ENCODE measurements at places on chromosomes 2 and 18. TPM values are rescaled to one million over a fixed set of nuclear protein-coding genes. Genes with fewer than 3 reads are reported as not detected.

The GCA gene
- total RNA-seq = 64.8 TPM

The HOXD8 gene
- 2.6 TPM for total RNA-seq

The FSIP2 gene
- 0.29 TPM for total RNA-seq

The GPR45 gene
- total RNA-seq = not detected

The REG1B gene
- total RNA-seq = not detected

The GAL3ST2 gene
- not detected for total RNA-seq

The VWA3B gene
- total RNA-seq = 0.17 TPM

The HOXD1 gene
- total RNA-seq = 4.1 TPM

The ACADL gene
- 41.6 TPM for total RNA-seq

The ASPRV1 gene
- 2.1 TPM for total RNA-seq

The TCF23 gene
- total RNA-seq = not detected

The UGT1A8 gene
- total RNA-seq = not detected

The DGKD gene
- 86.7 TPM for total RNA-seq

The NFATC1 gene
- total RNA-seq = 16.6 TPM

The HRH4 gene
- 1.7 TPM for total RNA-seq

The CSRNP3 gene
- 1.9 TPM for total RNA-seq

The MYO5B gene
- 31.6 TPM for total RNA-seq

The ZBTB7C gene
- 17.7 TPM for total RNA-seq

The MARCHF4 gene
- 0.09 TPM for total RNA-seq

The C2orf80 gene
- not detected for total RNA-seq

The PCARE gene
- 0.55 TPM for total RNA-seq

The CPS1 gene
- 3.1 TPM for total RNA-seq

The MOCOS gene
- 5.0 TPM for total RNA-seq

The FABP1 gene
- total RNA-seq = not detected

The OR6B3 gene
- total RNA-seq = not detected

The DTYMK gene
- 14.9 TPM for total RNA-seq

The SIX3 gene
- total RNA-seq = not detected

The RMDN2 gene
- total RNA-seq = 23.1 TPM

The CRYBA2 gene
- total RNA-seq = not detected

The EGR4 gene
- total RNA-seq = not detected

The MPV17 gene
- 80.4 TPM for total RNA-seq

The MEIS1 gene
- 48.0 TPM for total RNA-seq

The HAAO gene
- 6.4 TPM for total RNA-seq

The ZNF396 gene
- total RNA-seq = 3.1 TPM

The BCL11A gene
- 10.3 TPM for total RNA-seq

The IL1R2 gene
- 17.0 TPM for total RNA-seq

The WDFY1 gene
- total RNA-seq = 50.1 TPM

The GMCL1 gene
- 11.9 TPM for total RNA-seq

The FBLN7 gene
- 5.4 TPM for total RNA-seq

The CROCC2 gene
- 0.26 TPM for total RNA-seq

The NEU2 gene
- not detected for total RNA-seq

The SNTG2 gene
- total RNA-seq = 3.6 TPM

The GRP gene
- not detected for total RNA-seq

The SATB2 gene
- total RNA-seq = 3.9 TPM

The CHST9 gene
- 0.03 TPM for total RNA-seq

The GREB1L gene
- total RNA-seq = 1.2 TPM

The ATG9A gene
- 48.2 TPM for total RNA-seq

The PRKAG3 gene
- total RNA-seq = not detected

The AQP4 gene
- 345 TPM for total RNA-seq

The ALK gene
- total RNA-seq = not detected

The CPO gene
- total RNA-seq = not detected

The CNDP1 gene
- total RNA-seq = not detected
